K562 (cell line): ENCODE measurements at places on chromosomes 13 and 19. TPM values are rescaled to one million over a fixed set of nuclear protein-coding genes. Genes with fewer than 3 reads are reported as not detected.

Gene USP12
- 12.7 and 13.1 TPM in 2 replicates for total RNA-seq

Gene C19orf73
- 1.6 and 3.2 TPM in 2 replicates for total RNA-seq

GRCh38 chr13:98476538-98476966 is 100.4 kb downstream of the STK24 start:
- H3K36me3 ChIP-seq: peaks cover 29% of the 10 kb centered on the region; the same call in 2 of the 3 replicates
- H3K4me3 ChIP-seq: no peak overlapping the region
- H3K27me3 ChIP-seq: no peaks in the 10 kb centered on the region
- H3K27ac ChIP-seq: peak overlapping the region; percentile 70
- peak; percentile 79 for DNase-seq
- peaks cover 36% of the 10 kb centered on the region for H3K4me1 ChIP-seq

- H3K27me3 ChIP-seq: no peaks in the 10 kb centered on the region
- no peak overlapping the region for H3K27ac ChIP-seq
- DNase-seq: no peak
- H3K4me3 ChIP-seq: no peak overlapping the region
- H3K36me3 ChIP-seq: no peaks in the 10 kb centered on the region
Measured at GRCh38 chr13:31460061-31460460, 260.3 kb downstream of the B3GLCT start.
